Brain pericyte (primary cell): ENCODE measurements at places on chromosomes 2 and 18.

- DNase-seq: no peak
Measured at GRCh38 chr2:20484034-20484617, 37.3 kb downstream of the RHOB start.

DNA sequence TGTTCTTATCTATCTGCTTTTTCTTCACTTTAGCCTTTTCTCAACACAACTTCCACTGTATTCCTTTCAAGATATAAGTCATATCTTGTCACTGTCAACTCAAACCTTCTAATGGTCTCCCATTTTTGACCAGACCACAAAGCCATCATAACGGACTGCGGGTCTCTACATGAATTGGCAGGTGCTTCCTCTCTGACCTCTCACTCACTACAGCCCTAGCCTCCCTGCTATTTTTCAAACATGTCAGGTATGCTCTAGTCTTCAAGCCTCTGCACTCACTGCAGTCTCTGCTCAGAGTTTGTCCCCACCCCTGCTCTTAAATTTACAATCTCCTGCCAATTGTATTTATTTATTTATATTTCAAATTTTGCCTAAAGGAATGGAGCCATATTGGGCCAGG lies 858.1 kb downstream of the TRIB2 start:
- DNase-seq: no peak

DNA sequence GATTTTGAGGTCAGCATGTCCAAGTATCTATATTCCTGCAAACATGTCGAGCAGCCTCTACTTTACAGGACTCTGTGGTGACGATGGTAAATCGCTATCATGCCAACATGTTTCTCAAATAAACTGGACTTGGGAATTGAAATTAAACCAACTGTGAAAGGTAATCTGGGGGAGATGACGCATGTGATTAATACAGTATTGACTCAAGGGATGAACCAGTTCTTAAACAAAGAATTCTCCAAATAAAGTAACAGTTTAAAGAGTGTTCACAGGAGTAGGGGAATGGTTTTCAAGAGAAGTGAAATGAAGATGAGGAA lies 54.3 kb downstream of the THUMPD2 start:
- no peak for DNase-seq

DNA sequence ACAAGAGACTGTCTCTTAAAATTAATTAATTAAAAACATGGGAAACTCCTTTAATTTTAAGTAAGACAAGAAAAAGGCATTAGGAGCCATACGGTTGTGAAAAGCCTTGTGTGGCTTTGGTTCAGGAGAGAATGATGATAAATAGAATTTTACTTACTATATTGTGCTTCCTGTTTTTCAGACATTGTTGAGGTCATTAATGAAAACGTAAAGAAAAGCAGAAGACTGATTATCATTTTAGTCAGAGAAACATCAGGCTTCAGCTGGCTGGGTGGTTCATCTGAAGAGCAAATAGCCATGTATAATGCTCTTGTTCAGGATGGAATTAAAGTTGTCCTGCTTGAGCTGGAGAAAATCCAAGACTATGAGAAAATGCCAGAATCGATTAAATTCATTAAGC lies 10.7 kb upstream of the IL1RL2 start:
- no peak for DNase-seq

- no peak for DNase-seq
Measured at GRCh38 chr2:218145124-218145523, 19.3 kb downstream of the CXCR2 start.

- DNase-seq: no peak
Measured at GRCh38 chr2:55361465-55362189, 58.0 kb downstream of the CCDC88A start.

- no peak for DNase-seq
Measured at GRCh38 chr2:233384015-233384414, 29.7 kb downstream of the DGKD start.

- no peak for DNase-seq
Measured at GRCh38 chr2:26542194-26542455, 64.2 kb upstream of the OTOF start.

DNA sequence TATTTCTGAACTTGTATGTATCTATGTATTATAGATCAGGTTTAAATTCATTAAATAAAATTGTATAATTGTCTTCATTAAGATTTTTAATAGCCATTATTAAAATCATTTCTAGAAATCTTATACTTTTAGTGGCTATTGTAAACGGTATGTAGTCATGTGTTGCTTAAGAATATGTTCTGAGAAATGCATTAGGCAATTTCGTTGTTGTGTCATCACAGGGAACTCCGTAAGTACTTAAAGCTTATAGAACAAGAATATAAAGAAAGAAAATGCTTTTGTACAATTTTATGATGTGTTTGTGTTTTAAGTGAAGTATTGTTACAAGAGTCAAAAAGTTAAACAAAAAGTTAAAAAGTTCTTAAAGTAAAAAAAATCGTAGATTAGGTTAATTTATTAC lies 765.8 kb downstream of the METTL4 start:
- DNase-seq: no peak
